Stimulated activated CD4-positive, alpha-beta T cell treated with anti-CD3 and anti-CD28 coated beads, Interleukin-1b, Interleukin-23, amount 100 ng/mL, for 1 hour (primary cell): ENCODE measurements at places on chromosomes 3 and 15.

- no peak for DNase-seq
Observed at GRCh38 chr3:136173939-136174490, 22.1 kb downstream of the MSL2 start.

DNA sequence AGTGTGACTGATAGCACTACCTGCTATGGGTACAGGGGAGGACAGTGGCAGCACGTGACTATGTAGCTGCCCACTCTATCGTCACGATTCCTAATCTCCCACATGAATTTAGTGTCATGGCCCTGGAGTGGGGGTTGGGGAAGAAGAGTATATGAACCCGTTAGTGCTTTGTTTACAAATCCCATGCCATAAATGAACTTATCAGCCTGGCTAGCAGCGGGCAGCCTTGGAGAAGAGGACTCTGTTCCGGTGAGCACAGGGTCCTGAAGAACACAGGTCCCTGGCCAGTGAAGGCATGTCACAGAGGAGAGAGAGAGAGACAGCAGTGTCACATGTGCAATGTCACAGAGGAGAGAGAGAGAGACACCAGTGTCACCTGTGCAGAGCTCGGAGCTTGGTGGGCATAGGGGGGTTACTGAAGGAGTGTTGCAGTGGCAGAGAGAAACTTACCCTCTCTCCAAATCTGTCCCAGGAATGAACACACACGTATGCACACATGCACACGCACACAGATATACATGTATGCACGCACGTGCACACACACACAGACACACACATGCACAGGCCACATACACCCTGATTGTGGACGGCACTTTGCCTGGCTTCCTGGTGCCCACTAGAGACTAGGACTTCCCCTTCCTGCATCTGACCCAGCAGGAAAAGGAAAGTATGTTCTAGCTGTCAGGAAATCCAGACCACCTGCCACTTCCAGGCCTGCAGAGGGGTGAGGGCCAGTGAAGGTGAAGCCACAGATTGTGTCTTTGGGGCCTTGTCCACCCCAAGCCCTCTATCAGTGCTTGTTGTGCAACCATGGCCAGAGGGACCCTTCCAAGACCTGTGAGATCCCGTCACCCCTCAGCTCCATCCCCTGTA is 26.3 kb downstream of the ITGA11 start:
- no peak for DNase-seq

GRCh38 chr3:189282741-189283140 is 111.0 kb downstream of the TPRG1 start:
- DNase-seq = no peak

- DNase-seq = no peak
Observed at GRCh38 chr3:66456711-66457173, 44.1 kb downstream of the LRIG1 start.

DNA sequence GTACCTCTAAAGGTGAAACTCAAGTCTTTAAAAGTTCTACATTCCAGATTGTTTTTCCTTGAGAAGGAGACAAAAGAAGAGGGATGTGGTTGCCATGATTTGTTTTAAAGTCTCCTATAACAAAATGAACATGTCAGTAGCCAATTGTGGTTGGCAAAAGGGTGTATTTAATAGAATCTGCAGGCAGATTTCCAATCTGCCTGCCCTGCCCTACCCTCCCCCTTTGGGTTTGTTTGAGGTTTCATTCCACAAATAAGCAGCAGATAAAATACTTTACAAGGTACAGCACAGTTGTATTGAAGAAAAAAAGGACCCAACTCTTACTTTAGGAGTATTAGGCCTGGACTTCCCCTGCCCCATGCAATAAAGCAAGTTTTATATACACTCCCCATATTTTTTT is 59.5 kb downstream of the MLH1 start:
- DNase-seq = no peak

GRCh38 chr3:34780294-34780693 is 859.0 kb upstream of the ARPP21 start:
- no peak for DNase-seq

DNA sequence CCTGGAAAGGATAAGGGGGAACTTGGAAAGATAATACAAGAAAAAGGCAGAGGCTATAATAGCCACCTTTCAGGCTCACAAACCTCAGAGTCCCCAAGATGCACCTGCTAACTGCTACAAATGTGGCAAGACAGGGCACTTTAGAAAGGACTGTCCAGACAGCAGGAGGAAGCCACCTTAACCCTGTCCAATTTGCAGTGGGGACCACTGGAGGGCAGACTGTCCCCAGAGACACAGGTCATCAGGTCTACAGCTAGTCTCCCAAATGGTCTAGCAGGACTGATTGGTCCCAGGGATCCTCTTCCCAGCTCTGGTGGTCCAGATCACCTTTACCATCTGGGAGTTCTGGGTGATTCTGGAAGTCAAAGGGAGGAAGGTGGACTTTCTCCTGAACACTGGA is 882.5 kb upstream of the GBE1 start:
- no peak for DNase-seq

DNA sequence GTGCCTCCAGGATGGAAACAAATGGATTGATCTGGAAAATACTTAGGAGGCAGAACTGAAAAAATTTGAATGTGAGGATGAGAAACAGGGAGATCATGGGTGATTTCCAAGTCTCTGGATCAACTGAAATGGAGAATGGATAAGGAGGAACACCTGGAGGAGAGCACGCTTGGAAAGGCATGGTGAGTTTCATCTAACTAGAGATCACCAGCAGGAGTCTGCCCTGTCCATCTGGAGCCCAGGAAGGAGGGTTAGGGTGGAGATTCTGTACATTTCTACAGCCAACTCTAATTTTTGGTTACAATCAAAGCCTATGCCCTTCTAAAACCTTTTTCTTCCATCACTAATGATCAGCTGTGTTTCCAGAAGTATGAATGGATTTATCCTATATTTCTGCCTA is 995.9 kb upstream of the CFAP20DC start:
- DNase-seq = no peak

GRCh38 chr3:44648564-44649229 is at the start of gene ZNF35:
ZNF35 (plus strand) TSS chr3:44648732; CDS start chr3:44651068, 2,336 bp downstream.
- no peak for DNase-seq

- DNase-seq = no peak
Observed at GRCh38 chr15:80693682-80694610, 1.2 kb upstream of the ABHD17C start.

DNA sequence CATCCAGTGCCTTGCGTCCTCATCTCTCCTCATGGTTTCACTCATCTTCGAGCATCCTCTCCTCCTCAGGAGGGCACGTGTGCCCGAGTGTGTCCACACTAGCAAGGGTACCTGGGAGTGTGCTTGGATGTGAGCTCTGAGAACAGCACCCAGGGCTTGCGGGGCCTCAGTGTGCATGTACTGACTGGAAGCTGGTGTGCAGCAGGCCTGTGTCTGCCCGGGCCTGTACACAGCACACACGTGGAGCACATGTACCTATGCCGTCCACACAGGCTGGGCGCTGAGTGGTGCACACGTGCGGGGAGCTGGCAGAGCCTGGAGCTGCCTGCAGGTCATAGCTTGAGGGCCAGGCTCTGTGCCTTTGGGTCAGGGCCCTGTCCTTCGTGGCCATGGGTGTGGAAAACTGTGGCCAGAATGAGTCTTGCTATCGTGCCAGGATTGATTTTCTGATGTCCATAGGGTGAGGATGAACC is 34.9 kb downstream of the TSPAN3 start:
- no peak for DNase-seq

GRCh38 chr3:136262559-136262958 is 12.4 kb downstream of the PCCB start:
- no peak for DNase-seq

GRCh38 chr3:22582266-22582665 is 620.9 kb upstream of the UBE2E2 start:
- no peak for DNase-seq

- DNase-seq = no peak
Observed at GRCh38 chr15:50244153-50244552, 21.4 kb downstream of the HDC start.

DNA sequence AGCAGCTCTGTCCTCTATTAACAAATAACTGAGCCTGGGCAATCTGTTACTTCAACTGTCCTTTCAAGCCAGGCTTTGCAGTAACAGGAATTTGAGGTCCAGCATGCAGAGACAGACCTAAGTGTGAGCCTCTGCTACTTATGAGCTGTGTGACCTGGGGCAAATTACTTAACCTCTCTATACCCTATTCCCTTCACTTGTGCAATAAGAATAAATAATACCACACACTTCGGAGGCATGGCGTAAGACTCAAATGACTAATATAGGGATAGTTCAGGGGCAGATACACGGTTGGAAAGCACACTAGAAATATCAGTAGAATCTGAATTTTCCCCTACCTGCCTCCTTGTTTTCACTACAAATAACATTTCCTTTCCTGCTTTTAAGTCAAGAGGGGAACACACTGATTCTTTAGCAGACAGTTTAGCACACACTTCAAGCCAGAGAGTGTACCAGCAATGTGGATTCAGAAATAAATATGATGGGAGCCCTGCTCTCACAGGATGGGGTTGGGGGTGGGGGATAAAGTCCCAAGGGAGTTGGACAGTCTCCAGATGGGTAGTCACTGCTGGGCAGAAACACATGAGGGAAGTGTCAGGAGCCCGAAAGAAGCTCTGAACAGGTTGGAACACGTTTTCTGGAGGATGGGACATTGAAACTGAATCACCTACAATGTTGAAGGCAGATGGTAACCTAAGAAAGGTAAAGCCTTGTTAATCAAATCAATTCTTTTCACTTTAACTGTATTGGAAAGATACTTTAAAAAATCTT is 61.8 kb upstream of the RBP1 start:
- no peak for DNase-seq

DNA sequence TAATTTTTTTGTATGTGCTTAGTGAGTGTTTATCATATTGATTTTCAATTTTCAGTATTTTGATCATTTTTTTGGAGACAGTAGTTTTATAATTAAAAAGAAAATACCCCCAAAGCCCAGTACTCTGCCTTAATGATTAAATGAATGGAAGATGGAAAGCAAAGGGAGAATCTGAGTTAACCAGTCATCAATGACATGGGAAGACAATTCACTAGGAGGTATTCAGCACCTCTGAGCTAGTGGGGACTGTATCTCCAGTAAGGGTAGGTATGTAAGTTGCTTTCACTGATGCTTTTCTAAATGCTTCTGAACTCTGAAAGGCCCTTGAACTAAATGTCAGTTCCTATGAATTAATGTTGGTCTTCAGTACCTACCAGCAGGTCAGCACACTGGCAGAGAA is 590.4 kb upstream of the DPPA4 start:
- DNase-seq = no peak

DNA sequence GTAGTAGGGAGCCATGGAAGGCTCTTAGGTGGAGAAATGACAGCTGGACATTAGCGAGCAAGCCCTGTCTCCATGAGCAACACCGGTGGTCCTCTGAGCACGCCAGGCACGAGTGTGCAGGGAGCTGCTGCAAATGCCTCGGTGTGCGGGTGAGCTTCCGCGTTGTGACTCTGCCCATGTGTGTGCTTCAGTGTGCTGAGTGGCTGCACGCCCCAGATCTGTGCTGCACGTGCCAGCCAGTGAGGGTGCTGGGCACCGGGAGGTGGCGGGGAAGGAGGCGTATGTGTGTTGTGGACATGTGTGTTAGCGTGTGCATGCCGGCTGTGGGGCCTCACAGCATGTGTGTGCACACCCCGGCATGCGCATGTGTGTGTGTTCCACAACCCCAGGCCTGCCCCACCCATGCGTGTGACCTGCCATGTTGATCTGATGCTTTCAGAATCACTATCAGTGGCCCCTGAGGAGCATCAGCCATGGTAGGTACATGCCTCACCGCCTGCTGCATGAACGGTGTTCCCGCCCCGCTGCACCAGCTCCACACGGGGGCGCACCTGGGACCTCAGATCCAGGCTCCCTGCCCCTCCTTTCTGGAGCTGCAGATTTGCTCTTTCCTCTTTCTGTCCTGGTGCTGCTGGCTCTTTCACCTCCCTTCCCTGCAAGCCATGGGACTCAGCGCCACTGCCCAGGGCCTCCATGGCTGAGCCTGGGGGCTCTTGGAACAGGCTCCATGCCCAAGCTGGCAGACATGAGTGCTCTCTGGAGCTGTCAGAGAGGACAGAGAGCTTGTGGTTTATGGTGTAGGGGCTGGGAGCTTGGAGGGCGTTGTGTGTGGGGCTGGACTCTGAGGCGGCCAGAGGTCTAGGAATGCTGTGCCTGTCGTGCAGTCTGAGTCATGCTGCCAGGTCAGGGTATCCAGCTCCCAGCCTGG is 169.4 kb downstream of the TBC1D2B start:
- peak; percentile 38 for DNase-seq

DNA sequence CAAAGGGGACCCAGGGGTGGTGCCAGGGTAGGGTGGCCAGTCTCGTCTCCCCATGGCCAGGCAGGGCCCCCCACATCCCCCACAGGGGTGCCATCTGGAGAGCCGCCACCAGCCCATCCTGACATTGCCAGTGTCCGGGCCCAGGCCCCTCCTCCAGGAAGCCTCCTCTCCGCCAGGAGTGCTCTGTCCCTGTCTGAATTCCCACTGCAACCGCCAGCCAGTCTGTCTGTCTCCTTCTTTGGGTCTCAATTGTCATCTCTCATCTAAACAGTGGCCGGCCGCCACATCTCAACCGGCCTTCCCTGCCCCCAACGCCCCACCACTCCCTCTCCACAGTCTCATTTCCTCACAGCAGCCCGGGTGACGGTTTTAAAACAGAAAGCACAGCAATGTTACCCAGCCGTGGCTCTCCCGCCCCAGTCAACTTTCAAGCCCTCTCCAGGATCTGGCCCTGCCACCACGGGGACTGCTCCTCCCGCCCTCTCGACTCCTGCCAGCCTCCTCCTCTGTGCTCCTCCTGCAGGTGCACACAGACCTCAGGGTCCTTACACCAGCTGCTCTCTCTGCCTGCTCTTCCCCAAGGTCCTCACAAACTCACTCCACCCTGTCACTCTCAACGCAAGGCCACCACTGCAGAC is 57.0 kb downstream of the IQSEC1 start:
- DNase-seq = no peak

DNA sequence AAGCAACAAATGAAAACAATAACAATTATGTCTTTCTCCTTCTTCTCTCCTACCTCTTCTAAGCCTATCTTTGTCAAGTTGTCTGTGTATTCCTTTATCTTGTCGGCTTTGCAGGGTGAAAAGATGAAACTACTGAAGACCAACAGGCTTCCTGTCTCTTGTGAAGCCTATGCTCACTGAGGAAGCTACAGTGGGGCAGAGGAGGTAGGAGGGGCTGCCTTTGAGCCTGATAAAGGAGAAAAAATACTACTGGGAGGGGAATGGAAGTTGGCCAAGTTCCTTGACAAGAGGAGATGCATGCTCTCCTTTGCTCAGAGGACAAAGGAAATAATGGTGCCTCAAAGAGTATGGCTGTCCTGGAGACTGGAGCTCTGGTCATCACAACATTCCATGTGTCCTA is 92.0 kb downstream of the IGSF11 start:
- DNase-seq = no peak

DNA sequence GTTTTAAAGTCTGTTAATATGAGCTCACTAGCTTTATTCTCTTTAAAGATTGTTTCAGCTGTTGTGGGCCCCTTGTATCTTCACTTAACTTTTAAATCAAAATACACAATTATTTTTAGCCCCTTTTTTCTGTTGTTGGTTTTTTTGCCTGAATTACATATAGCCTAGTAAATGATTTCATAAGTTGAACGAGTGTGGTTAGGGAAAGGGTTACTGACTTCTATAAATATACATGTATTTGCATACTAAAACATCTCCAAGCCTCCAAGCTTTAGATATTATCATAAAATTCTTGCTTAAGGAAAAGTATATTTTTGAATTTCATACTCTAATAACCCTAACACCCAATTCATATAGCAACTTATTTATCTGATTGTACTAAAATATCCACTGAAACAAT is 73.2 kb upstream of the ARL6 start:
- no peak for DNase-seq

GRCh38 chr3:480070-480469 is 283.5 kb downstream of the CHL1 start:
- no peak for DNase-seq
